Astrocyte (in vitro differentiated cells and primary cell): ENCODE measurements at places on chromosomes 11 and 22.

GRCh38 chr22:41777749-41778425 lies 22.6 kb upstream of the CCDC134 start:
- DNase-seq, result no peak

- DNase-seq, result no peak
These were observed at the start of gene TRPM5 for GRCh38 chr11:2443881-2444820. Gene TRPM5, minus strand, starts transcription at chr11:2444514. Its CDS starts 21,478 bp downstream, at chr11:2423036.

DNA sequence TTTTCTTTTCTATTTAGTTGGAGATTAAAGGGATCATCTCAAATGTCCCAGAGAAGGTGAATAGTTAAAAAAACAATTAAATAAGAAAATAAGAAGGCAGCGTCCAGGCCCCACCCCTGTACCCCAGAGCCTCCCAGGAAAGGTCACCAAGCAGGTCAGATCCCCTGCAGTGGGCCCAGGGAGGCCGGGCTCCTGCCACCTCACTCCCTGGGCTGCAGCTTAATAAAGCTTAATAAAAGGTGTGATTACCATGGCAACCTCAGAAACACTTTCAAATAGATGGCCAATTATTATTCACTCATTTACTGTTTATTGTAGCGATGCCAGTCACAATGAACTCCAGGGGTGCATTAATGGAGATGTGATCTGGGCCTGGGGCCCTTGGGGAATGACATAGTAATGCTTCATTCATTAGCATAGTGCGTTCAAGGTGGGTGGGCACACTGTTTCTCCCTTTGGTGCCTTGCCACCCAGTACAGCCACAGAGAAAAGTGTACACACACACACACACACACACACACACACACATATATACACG lies 386.2 kb downstream of the CADM1 start:
- no peak for DNase-seq

GRCh38 chr11:128451652-128452470 lies 135.5 kb downstream of the ETS1 start:
- peak; percentile 70 for DNase-seq

DNA sequence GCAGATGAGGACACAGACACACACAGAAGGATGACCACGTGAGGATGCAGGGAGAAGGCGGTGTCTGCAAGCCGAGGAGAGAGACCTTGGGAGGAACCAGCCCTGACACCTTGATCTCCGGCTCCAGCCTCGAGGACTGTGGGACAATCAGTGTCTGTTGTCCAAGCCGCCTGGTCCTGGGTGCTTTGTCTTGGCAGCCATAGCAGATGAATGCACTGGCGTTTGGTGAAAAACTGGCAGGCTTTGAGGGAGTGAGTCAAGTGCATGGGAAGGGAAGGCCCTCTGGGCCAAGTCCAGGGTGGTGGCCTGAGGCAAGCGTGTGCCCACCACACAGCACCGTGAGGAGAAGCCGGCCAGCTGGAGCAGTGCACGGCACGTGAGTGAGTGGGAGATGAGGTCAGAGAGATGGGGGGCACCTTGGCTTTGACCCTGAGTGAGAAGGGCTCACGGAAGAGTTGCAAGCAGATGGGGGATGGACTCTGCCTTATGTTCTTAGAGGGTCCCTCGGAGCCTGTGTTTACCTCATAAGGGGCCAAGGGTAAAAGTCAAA lies 12.4 kb upstream of the BRSK2 start:
- no peak for DNase-seq

DNA sequence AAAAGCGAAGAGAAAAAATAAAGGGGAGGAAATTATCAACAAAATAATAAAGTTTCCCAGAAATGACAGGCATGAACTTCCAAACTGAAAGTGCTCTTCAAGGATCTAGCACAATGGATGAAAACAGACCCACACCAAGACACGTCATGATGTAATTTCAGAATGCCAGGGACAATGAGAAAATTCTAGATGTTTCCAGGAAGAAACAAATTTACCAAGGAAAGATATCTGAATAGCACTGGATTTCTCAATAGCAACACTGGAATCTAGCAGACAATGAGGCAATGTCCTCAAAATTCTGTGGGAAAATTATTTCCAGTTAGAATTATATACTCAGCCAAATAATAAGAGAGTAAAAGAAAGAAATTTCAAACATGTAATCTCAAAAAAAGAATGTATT lies 46.0 kb downstream of the DENND5A start:
- DNase-seq, result peak; percentile 79

- no peak for DNase-seq
These were observed 55.9 kb upstream of the CD44 start for GRCh38 chr11:35083181-35083430.

DNA sequence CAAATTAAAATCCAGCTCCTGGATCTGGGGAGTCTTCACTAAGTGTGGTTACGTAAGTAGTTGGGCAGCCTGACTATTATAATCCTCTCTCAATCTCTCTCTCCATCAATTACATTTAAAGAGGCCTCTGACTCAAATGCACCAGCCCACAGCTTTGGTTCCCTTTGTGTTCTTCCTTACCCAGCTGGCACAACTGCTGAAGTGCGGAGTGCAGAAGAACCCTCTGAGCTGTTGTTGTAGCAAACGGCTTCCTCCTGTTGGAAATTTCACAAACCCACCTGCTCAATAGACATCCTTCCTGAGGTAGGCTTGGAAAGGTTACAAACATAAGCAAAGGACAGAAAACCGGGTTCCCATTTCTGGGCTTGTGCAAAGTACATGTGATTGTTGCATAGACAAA lies 17.0 kb upstream of the SORL1 start:
- DNase-seq, result no peak

DNA sequence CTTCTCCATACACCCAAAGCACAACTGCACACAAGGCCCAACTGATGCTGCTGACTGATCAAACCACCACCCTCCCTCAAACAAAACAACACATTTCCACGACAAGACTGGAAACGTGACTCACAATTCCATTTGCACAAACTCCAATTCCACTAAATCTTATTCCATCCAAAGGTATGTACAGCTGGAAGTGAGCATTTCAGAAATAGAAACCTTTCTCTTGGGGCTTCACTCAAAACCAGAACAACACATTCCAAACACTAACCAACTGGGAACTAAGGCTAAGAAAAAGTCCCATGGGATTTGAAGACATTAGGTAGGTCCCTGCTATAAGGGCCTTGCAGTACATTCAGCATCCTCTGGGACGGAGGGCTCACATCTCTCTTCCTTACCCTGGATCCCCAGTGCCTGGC lies 19.6 kb downstream of the MORC2 start:
- no peak for DNase-seq

DNA sequence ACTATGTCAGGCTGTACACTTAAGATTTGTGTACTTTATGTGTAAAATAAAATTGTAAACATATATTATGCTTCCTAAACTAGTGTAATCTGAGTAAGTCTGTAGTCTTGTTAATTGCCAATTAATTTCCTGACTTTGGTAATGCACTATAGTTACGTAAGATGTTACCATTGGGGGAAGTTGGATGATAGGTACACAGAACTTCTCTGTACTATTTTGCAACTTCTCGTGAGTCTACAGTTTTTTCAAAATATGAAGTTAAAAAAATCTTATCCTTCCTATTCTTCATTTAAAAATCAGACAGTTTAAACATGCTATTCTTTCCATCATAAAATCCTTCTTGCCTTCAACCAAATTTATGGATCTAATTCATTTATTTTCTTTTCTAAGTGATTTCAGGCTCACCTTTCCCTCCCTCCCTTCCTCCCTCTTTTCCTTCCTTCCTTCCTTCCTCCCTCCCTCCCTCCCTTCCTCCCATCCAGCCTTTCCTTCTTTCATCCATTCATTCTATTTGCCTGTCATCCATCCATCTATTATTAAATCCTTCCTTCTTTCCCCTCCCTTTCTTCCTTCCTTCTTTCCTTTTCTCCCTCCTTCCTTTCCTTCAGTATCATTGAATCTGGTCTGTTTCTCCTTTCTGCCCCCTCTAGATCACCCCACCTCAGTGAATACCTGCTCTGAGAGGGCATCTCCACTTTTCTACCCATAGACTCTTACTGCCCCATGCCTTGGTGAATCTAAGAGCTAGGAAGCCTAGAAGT lies 22.1 kb upstream of the ASCC2 start:
- no peak for DNase-seq

DNA sequence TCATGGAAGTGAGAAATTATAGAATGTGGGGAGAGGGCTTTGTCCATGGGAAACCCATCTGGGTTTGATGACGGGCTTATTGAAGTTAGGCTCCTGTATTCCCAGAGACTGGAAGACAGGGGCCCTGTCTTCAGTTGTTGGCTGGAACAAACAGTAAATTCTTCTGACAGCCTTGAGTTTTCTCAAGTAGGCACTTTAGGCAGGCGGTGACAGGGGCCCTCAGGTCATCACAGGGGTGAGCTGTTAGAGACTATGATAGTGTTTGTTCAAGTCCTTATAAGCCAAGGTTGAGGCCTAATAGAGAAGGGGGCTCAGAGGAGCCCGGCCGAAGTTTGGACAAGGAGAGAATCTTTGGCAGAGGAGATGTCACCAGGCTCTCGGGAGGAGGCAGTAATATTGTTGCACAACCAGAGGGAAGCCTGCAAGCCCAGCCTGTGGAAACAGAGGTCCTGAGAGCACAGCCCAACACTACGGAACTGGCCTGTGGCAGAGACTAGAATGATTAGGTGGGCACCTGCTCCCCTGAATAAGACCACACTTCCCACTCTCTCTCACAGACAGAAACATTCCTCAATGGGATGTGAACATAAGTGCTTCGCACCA lies 20.2 kb upstream of the IL17RA start:
- DNase-seq, result no peak

- DNase-seq, result peak; percentile 51
These were observed 29.8 kb downstream of the SREBF2 start for GRCh38 chr22:41862530-41863266.

DNA sequence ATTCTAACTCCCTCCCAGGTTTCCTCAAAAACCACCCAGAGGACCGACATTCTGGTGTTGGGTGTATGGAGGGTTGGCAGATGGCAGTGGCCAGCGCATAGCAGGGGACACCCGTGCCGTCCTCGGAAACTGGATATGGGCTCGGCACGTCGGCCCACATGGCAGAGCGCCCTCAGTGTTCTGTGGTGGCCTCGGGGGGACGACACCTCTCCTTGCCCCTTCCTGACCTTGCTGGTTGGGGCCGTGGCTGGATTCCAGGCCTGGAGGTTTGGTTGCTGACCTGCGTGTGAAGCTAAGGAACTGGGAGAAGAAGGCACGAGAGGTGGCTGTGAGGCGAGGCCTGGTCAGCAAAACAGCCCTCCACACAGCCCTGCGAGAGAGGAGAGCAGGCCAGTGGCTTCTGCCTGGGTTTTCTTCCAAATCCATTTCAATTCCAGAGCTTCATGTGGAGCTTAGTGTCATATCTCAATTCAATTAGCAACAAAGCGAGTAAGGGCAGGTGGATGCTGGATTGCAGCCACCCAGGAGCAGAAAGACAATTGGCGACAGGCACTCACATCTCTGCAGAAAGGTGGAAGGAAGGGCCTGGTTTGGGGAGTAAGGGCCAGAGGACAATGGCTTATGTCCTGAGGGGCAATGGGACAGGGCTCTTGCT lies 478.4 kb downstream of the BRD1 start:
- DNase-seq, result no peak

DNA sequence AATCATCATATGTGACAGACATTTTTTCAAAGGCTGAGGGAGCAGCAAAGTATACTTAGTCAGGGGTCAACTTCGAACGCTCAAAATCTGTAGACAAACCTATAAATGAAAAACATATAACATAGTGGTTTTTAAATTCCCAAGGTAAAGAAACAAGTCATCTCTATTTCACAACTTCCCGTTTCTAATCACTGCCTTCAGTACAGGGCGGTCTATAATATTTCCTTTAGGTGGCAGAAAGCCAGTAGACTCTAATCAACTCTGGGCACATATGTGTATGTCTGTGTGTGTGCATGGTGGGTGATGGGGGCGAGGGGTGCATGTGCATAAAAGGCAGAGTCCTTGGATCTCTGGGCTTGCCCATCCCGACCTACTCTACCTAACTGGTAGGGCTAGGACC lies 55.0 kb upstream of the ARFGAP3 start:
- no peak for DNase-seq

DNA sequence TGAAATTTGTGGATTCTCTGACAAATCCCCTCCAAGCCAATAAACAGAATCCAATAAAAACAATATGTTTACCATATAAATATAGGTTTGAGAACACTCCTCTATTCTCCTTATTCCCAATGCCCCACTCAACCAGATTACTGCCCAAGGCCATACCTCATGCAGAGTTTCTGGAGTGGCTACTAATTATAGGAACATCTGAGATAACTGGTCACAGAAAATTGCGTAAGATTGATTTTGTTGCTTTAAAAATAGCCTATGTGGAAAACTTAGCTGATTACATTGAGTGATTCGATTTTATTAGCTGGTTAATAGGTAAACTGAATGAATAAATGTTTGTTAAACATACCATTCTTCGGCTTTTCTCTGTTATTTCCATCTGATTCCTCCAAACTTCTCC lies 48.0 kb downstream of the ME3 start:
- DNase-seq, result no peak

DNA sequence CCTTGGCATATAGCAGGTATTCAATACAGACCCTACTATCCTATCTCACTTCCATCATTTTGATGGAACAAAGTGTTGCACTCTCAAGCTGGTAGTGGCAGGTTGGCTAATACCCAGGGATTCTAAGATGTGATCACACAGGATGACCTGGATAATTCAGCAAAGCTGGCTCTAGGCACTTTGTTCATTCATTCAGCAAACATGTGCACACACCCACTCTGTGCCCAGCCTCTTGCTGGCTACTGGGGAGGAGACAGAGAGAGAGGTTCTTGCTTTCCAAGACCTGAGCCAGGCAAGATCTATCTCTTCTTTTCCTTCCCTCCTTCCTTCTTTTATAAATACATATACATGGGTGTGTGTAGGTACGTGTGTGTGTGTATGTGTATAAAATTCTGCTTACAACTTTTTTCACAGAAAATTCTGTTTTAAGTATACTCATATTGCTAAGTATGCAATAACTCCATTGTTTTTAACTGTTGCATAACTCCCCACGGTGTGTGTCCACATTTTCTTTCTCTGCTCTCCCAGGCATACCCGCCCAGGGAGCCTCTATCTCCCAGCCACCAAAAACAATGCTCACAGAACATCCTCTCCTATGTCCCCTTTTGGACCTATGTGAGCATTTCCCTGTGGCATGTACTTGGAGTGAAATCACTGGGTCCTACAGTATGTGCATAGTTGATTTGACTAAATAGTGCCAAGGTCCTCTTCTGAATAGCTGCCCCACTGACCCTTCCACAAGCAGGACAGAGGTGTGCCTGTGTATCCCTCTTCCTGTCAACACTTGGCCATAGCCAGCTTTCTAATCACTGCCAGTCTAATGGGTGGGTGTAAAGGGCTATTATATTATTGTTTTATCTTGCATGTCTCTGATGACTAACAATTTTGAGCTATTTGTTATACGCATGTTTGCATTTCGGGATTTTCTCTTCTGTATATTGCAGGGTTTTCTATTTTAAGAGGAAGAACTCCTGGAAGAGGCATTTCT lies 27.5 kb downstream of the CLPB start:
- DNase-seq, result no peak
